NCI-H510A treated with DMSO at 0.1 percent for 48 hours (cell line): ENCODE measurements at places on chromosomes 3 and 15.

- no peak for DNase-seq
Observed at GRCh38 chr3:48507256-48508061, 3.5 kb upstream of the SHISA5 start.

- DNase-seq, result peak; percentile 17
Observed at GRCh38 chr3:54358969-54359694, 236.8 kb downstream of the CACNA2D3 start.

DNA sequence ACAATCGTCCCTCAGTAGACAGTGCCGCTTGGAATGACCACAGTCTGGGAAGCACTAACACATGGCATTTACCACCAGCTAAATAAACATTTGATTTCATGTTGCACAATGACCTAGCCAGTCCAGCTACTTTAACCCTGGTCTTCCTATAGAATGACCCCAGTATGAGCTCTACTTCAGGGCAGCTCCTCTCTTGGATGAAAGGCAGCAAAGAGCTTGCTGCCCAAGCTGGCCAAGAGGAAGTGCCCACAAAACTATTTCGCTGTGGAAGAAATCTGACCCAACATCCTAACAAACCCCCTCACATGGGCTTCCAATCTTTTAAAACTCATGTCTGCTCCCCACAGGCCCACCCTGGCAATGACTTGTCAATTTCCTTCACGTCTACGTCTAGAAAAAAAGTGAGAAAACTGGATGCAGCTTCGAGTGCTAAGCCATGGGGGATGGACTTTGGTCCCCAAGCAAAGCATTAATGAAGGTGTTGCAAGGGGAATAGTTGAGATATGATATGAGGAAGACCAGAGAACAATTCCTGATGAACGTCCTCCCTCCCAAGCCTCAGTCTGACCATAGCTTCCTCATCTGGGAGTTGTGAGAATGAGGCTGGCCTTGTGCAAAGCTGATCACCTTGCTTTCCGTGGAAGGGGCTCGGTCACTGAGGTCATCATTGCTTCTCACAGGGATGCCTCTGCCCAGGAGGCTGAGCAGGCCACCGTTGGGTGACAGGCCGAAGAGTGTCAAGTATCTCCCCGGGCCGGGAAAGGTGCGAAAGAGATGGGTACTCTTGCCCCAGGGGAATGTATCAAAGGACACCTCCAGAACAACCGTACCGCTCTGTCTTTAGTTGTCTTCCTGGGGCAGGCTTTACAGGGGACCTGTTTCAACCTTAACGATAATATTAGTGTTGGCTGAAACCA lies 964 bp downstream of the SLC25A20 start:
- no peak for DNase-seq

- no peak for DNase-seq
Observed at GRCh38 chr15:74343127-74343796, 24.2 kb downstream of the CYP11A1 start.

DNA sequence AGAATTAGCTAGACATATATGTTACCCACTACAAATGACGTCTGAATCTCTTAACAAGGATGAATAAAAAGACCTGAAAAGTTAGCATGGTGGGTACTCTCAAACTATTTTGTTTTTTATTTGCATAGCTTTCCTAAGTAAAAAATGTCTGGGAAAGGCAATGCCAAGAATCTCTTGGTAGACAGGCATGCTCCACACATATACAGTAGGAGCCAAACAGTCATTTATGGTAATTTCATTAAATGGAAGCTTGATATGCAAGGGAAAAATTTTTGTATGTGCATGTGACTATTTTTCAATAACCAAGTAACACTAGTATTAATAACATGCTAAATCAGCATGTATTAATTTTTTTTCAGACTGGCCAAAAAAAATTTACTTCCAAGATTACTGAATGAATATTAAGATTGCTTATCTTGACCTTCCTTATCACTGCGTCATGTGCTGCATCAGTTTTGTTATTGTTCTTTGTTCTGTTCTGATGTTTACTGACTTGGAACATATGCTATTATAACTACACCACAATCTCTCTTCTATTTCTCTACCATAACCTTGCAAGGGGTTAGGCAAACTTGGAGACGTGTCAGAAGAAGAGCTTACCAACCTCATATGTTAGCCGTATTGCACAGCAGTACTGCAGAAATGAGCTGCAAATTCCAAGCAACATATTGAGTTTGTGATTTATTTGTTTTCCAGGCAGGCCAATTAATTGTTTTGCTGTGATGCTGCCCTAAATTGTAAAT lies 255.3 kb downstream of the RBMS3 start:
- DNase-seq, result no peak

DNA sequence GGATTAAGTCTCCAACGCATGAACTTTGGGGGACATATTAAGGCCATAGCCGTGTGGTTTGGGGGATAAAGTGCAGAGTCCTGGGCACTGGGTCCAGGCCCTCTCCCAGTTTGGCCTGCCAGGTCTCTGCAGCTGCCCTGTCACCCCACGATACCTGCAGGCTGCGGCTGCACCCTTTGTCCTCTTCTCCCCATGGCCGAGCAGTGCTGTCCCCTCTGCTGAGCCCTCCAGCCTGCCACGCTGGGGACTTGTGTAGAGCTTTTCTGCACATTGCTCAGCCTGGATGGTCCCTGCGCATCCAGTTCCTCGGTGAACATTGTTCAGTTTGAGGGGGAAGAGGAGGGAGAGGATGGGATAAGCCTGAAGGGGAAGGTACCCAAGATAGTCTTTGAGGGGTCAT lies 167.2 kb downstream of the APBA2 start:
- DNase-seq, result no peak

- no peak for DNase-seq
Observed at GRCh38 chr15:38391191-38391590, 62.7 kb upstream of the FAM98B start.

GRCh38 chr3:157069846-157070677 lies 89.9 kb downstream of the CCNL1 start:
- DNase-seq, result no peak

DNA sequence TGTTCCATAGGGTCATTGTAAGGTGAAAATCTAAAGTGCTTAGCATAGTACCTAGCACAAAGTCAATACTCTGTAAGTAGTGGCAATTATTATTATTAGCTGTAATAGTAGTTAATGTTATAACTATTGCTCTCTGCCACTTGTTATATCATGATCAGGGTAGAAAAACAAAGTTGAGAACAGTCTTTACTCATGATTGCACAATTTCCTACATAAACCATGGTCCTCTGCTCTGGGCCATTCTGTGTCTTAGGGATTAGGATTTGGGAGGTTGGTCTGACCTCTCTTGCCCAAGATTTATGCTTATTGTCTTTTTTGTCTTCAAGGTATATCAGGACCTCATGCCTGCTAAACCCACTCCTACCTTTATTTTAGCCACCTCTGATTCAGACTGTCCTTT lies 4.3 kb upstream of the LRRC58 start:
- no peak for DNase-seq

GRCh38 chr3:157491136-157491535 lies 12.1 kb downstream of the VEPH1 start:
- peak; percentile 36 for DNase-seq
